ENCODE measurements at places on chromosomes 6 and 20.

DNA sequence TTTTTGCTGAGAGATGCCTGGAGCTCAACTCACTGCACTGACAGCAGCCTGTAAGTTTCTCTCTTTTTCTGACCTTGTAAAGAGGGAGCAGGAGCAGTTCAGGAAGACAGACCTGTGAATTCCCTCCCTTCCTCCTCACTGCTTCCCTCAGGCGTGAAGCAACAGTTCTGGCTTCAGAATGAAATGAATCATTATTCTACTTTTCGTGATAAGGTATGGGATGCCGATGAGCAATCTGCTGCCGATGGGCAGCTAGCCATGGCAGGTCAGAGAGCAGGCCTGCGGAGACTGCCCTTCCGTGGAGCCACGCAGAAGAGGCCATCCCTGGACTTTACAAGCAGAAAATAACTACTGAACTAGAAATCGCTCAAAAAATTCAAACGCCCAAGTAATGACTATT lies 426.5 kb upstream of the RNF217 start:
- DNase-seq = peak; percentile 89

DNA sequence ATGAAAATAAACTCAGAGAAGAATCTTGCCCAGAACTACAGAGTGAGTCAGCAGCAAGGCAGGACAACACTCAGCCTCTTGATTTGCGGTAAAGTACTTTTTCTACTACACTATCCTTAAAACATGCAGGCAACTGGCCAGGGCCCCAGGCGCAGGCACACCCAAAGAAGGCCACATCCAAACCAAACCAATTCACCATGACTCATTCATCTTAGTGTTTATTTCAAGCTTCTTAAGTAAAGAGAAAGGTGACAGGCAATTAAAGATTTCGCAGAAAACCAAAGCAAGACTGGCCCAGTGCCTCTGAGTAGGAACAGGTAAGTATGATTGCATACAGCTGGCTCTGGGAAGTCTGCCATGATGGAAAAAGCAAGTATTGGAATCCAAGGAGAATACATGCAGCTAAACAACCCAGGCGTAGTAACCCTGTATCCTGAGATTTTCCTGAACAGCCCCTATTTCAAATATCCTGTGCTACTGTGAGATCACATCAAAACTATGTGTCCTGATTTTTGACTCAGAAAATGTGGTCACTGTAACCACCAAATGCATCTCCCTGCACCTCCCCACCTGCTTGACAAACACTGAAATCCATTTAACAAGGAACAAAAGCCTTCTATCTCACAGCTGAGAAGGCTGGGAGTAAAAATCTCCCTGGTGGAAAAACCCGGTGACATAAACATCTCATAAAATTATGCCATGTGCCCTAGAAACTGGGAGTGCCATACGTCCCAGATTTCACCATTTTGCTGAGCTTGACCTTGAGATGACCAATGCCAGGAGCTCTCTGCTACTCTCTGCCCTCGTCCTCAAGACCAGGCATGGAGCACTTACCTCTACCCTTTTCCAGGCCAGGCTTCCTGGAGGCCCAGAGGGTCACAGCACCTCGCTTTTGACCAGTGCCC lies 12.4 kb downstream of the WFDC3 start:
- peak; percentile 99 for DNase-seq

- DNase-seq = no peak
Measured at GRCh38 chr6:25196464-25196863, 82.7 kb upstream of the CARMIL1 start.

GRCh38 chr6:123715006-123715863 lies 78.5 kb upstream of the TRDN start:
- DNase-seq = peak; percentile 15
